Right hindlimb (tissue), 1 donor: ENCODE measurements at places on chromosomes 4 and X.

DNA sequence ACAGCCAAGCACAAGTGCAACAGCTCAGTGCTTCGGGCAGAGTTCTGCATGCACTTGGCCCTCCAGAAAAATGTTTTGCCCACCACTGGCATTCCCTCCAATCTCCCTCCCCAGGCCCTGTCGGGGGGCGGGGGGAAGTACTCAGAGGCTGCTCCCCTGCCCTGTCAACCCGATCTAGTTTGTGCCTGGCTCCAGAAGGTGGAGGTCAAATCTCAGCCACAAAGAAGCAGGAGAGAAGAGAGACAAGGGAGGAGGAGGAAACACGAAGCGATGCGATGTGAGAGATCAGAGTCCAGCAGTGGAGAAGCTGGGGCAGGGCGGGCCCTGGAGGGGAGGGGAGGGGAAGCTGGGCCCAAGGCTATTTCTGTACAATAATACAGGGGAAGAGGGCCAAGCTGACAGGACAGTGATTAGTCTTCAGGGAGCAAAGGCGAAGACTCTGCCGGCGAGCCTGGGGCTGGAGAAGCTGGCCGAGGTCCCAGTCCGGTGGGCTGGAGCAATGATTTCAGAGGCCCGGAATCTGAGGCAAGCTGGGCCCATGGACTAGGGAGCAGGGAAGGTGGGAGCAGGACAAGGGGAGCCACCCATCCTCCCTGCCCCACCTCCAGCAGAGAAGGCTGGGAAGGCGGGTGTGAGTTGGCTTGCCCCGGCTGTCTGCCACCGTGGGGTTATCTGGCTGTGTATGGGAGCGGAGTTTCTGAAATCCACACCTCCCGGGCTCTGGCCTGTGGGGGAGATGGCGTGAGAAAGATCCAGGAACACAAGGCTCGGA lies 167.1 kb downstream of the EFNB1 start:
- peak; percentile 83 for DNase-seq

GRCh38 chr4:109275066-109275745 lies 27.3 kb downstream of the COL25A1 start:
- no peak for DNase-seq

GRCh38 chr4:78370631-78371372 lies 180.8 kb upstream of the ANXA3 start:
- no peak for DNase-seq

DNA sequence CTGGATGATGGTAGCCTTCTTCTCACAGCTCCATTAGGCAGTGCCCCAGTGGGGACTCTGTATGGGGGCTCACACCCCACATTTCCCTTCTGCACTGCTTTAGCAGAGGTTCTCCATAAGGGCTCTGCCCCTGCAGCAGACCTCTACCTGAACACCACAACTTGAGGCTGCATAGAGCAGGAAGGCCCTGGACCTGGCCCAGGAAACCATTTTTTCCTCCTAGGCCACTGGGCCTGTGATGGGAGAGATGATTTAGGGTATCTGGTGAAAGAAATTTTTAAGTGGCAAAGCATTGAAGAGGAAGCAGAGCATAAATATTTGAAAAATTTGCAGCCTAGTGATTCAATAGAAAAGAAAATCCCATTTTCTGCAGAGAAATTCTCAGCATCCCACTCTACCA lies 17.3 kb downstream of the F8A3 start:
- no peak for DNase-seq

DNA sequence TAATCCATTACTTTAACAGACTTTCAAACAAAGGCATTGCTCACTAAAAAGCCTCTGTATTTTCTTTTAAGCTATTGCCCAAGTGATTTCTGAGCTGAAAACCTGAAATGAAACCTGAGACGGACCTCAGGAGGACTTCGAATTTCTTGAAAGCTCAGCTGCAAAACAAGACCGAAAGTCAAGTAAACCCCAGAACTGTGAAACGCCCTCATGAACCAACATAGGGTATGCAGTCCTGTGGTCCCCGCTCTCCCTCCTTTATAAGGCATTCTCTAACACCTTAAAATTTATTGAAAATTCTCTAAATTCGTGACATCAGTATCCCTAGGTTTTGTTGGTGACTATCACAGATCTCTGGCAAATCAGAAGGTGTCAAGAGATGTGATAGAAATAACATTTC lies 91.8 kb downstream of the SHISA3 start:
- no peak for DNase-seq

GRCh38 chrX:8627796-8628195 lies 104.1 kb downstream of the ANOS1 start:
- no peak for DNase-seq

DNA sequence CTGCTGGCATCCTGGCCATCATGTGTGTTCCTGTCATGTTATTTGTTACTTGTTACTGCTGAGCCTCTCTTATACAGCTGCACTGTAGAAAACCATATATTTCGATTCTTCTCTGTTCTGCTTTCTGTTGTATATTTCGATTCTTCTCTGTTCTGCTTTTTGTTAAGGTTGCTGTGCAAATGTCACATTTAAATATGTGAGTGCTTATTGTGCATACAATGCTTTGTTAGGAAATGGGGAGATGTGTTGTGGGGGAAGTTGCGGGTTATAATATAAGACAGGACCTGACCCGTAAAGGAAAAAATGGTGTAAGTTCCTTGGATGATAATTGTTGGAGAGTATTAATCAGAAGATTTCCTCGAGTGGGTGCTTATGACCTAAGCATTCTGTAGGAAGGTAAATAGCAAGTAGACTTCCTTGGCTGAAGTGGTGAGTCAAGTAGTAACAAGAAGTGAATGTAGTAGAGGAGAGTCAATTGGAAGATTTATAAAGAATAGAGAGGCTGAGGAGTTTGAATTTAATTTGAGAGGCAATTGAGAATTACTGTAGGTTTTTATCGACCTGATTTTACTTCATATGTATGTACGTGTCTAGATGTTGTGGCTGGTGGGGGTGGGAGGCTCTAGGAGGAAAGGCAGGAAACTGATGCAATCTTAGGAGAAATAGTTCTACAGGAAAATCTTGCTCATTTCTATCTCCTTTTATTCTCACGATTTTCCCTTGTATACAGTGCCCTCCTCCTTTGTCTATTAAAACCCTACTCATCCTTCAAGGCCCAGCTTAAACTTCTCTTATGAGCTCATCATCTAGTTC lies 8.5 kb downstream of the OGT start:
- no peak for DNase-seq

DNA sequence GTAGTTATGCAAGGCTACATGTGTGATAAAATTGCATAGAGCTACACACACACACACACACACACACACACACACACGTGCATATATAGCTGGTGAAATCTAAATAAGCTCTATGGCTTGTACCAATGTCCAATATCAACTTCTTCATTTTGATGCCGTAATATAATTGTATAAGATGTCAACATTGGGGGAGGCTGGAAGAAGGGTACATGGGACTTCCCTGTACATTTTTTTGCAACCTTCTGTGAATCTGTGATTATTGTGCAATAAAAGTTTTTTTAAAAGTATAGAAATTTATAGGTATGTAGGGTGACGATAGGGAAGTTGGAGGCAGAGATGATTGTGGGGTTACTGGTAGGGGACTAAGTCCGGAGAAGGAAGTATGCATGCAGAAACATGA lies 105.5 kb downstream of the HDAC8 start:
- no peak for DNase-seq

DNA sequence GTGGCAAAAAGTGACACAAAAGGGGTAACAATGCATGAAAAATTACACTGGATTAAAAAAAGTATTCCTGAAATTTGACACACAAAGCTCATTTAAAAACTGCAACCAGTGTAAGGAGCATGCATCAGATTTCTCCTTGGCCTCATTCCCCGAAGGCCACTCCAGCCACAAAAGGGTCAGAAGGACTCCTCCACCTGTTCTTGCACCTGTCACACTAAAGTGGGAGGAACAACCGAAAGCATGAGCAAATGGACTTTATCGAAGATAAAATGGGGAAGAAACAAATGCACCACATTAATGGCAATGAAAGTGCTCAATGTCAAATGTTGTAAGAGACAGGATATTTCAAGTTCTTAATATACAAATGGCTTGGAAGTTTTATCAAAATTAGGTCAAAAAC lies 88.2 kb downstream of the ADGRA3 start:
- peak; percentile 26 for DNase-seq

DNA sequence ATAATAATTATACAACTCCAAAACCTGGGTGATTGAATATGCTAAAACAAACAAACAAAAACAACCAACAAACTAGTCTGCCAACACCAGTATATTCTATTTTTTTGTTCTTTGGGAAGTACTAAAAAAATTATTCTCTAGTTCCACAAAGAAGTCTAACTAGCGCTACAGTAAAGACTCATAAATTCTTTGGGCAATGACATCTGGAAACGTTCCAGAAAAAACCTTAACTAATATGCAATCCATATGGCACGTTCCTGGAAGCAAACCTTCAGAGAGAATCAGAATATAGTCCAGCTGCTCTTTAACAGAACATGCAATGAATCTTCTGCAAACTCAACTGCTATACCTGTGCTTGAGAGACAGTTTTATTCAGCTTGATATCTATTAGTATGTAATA lies 500.1 kb downstream of the TRAM1L1 start:
- DNase-seq, result no peak

GRCh38 chrX:108396986-108397385 lies 41.2 kb downstream of the COL4A6 start:
- no peak for DNase-seq

DNA sequence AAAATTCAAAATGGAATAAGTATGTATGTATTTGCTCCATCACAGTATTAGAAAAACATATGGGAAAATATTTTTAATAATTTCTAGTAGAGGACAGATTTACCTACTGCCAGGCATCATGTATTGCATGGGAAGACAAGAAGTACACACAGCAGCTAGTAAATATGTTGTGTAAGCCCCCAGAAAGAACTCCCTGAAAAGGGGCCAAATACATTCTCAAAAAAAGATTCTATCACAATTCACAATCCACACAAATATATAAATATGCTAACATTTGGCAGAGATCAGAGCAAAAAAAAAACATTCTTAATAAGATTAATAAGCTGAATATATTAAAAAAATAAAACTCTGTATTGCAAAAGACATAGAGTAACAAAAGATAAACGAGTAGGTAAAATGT lies 28.0 kb downstream of the SLC10A6 start:
- DNase-seq, result no peak

DNA sequence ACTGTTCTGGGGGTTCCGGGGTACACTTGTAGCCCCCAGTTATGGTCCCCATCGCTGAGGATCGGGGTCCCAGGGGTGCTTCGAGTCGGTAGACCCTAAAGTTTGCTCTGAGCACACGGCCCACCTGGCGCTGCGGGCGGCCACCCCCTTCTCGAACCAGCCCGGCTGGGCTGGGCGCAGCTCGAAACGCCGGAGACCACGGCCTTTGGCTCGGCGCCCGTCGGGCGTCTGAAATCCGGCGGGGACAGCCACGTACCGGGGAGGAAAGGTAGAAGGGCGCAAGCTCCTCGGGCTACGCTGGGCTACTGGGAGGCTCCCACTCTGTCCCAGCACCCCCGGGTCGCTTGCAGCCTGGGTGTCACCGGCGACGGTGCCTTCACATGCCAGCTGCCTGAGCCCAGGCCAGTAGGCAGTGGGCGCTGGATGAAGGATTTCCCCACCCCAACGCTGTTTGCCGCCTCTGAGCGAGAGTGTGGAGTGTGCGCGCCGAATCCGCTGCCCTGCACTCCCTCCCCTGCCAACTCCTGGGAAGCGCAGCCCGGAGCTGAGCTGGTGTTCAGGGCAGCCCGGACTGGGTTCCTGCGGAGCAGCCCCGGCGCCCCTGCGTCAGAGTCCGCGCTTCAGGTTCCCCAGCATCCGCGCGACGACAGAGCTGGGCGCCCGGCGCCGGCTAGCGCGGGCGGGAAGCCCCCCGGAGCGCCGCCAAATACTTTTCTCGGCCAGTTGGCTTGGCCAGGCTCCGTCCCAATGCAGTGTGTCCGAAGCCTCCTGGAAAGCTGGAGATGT lies 637 bp downstream of the MAMLD1 start:
- peak; percentile 58 for DNase-seq

DNA sequence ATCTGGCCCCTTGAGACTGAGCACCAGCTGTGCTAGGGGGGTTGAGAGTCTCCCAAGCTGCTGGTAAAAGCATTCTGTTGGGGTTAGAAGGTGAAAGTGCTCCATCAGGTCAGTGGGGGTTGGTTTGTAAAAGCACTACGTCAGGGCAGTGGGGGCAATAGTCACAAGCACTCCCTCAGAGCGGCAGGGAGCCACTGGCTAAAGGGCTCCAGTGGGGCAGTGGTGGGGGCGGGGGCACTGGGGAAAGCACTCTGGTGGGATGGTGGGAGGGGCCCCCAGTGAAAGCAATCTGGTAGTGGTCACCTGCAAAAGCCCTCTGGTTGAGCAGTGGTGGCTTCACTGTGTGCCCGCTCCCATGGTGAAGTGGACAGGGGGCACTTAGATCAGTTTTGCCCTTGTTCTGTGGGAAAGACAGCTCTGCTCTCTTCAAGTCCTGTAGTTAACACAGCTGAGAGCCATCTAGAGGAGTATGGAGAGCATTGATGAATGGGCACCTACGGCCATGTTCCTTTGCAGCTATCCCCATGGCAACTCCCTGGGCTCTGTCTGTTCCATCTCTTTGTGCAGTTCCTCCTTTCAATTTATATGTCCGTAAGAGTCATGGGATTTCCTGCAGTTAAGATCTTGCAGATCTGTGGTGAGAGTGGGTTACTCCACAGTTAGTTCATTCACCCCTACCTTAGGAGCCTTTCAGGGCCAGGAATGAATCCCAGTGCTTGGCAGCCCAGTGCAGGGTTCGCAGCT lies 106.4 kb downstream of the SH3BGRL start:
- DNase-seq, result no peak

DNA sequence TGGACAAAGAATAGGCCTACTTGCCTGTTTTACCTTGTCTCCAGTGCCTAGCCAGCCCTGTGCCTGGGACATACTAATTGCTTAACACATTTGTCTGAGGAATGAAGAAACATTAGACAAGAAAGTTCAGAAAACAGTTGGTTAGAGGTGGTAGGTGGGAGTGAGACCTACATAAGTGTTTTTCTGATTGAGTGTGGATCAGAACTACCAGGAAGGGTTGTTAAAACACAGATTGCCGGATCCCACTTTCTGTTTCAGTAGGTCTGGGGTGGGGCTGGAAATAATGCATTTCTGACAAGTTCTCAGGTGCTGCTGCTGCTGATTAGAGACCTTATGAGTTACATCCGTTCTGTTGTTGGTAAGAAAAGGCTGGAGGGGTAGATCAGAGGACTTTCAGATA lies 5.7 kb upstream of the JADE1 start:
- DNase-seq, result no peak
